CD4-positive, CD25-positive, alpha-beta regulatory T cell (primary cell): ENCODE measurements at places on chromosomes 5 and 9. TPM values are rescaled to one million over a fixed set of nuclear protein-coding genes. Genes with fewer than 3 reads are reported as not detected.

The FRMD3 gene
- total RNA-seq: 2.8 TPM

The ZNF366 gene
- total RNA-seq: not detected

The C9orf50 gene
- not detected for total RNA-seq

The CCL21 gene
- total RNA-seq: not detected

The NOXA1 gene
- 3.8 TPM for total RNA-seq

DNA sequence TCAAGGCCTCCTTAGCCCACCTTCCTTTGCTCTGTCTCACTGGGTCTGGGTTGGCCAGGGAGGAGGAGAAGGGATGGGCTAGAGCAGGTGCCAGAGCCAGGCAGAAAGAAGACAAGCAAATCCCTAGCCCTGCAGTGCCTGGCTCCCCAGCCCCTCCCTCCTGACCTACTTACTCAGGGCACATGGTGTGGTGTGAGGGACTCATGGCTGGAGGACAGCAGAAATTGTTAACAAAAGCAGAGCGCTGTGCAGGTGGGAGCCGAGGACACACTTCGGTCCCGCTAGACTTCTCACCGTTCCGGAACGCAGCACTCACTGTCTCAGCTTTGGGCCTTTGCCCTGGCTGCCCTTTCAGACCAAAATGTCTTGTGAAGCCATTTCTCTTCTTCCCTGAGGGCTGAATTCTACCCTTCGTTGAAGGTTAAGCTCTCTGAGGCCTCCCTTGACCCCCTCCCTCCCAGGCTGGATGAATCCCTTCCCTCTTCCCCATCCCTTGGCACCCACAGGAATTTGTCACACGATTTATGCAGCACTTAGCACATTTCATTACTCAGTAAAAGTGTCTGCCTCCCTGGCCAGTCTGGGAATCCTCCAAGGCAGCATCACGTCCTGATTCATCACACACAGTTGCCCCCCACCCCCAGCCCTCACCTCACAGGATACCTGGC, 263.9 kb upstream of the TRPC7 start:
- DNase-seq: no peak

DNA sequence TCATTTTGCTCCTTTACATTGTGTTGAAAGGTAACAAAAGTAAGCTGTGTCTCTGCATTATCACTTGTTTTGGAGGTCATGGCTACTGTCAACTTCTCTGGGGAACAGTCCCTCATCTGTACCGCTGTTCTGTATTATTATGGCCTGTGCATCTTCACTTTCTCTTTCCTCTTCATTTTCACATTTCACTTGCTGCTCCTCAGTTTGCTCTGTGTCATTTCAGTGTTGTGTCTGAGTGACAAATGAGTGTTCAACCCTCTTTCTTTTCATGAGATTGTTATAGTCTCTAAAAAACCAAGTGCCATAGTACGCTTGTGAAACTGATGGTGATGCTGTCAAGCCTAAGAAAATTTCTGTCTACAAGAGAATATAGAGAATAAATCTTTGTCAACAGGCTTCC, 122.0 kb upstream of the FER start:
- DNase-seq: no peak

DNA sequence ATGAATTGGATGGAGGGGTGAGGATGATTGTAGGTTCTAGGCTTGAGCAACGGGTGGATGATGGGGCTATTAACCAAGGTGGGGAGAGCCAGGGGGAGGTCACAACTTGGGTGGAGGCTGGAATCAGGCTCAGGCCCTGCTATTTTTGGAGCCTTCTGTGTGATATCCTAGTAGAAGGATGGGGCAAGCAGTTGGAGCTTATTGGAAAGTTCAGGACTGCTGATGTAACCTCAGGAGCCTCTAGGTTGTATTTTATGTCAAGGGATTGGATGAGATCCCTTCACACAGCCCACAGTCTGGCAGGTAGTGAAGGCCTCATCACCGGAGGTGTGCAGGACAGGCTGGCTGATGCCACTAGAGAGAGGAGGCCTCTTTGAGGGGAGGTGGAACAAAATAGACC, 11.2 kb upstream of the RPS14 start:
- DNase-seq: no peak

GRCh38 chr5:78803353-78803752, 154.8 kb upstream of the LHFPL2 start:
- no peak for DNase-seq

DNA sequence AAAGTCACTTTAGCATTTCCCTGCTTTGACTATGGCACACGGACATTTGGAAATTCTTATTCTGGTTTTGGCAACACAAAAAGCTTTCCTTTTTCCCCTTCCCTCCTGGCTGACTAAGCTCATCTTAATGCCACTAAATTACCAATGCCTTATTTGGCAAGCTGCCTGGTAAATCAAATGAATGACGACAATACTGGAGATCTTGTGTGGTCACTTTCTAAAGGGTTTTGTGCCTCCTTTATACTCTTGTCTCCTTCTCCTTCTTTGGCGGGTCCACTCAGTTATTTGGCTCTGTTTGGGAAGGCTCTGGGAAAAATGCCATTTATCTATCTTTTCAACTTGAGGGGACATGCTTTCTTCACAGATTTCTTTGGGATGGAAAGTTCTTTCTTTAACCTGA, 34.9 kb downstream of the SH3GL2 start:
- no peak for DNase-seq

- DNase-seq: no peak
Measured at GRCh38 chr5:170313344-170313743, 15.8 kb upstream of the LCP2 start.

DNA sequence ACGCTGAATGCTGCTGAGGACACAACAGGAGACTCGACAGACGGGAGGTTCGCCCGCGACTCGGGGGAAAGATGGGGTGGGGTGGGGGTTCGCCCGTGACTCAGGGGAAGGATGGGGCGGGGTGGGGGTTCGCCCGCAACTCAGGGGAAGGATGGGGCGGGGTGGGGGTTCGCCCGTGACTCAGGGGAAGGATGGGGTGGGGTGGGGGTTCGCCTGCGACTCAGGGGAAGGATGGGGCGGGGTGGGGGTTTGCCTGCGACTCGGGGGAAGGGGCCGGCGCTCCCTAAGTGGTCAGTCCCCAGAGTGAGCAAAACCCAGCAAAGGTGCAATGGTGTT, 2.2 kb downstream of the LCN6 start:
- no peak for DNase-seq

DNA sequence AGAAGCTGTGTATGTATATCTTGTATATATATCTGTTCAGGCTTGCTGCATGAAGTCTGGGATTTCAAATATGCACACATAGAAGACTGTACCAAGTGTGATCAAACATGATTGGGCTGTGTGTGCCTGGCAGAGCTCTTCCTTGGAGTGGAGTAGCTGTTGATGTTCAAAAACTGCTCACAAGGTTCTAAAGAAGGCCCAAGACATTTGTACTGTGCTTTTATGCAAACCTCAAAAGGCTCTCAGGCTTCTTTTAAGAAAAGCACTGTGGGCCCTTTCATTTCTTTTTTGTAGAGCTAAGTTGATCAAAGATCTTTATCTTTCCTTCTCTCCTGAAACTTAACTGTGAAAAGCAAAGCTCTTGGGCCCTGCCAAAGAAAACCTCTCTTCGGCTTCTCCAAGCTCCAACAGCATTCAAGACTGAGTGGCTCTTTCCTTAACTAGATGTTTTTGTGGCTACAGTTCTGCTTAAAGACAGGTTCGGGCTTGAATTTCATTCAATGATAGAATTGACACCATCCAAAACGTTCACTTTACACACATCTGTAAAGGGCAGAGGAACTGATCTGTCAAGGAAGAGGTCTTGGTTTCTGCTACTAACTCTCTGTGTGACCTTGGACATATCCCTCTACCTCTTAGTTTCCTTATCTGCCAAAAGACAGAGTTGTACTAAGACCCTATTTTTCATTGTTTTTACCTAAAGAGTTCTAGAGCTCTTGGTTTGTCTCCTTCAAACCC, 105.8 kb upstream of the IL6ST start:
- no peak for DNase-seq

- no peak for DNase-seq
Measured at GRCh38 chr5:160419458-160420330, 813 bp upstream of the SLU7 start.

- no peak for DNase-seq
Measured at GRCh38 chr5:156147944-156148285, 179.0 kb upstream of the SGCD start.

DNA sequence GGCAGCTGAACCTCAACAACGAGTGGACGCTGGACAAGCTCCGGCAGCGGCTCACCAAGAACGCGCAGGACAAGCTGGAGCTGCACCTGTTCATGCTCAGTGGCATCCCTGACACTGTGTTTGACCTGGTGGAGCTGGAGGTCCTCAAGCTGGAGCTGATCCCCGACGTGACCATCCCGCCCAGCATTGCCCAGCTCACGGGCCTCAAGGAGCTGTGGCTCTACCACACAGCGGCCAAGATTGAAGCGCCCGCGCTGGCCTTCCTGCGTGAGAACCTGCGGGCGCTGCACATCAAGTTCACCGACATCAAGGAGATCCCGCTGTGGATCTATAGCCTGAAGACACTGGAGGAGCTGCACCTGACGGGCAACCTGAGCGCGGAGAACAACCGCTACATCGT, 12.4 kb upstream of the PHYHD1 start:
- DNase-seq: no peak

- no peak for DNase-seq
Measured at GRCh38 chr9:567128-567746, 274.3 kb upstream of the DMRT1 start.
